ENCODE measurements at places on chromosomes 7 and 10.
A peak's percentile ranks its signal among the peaks of the same experiment; 100 is the strongest.

GRCh38 chr10:102426803-102427287, 5.5 kb downstream of the CUEDC2 start:
- no peak for DNase-seq

GRCh38 chr10:79947787-79948424, 999 bp downstream of the SFTPD start:
- DNase-seq = no peak

DNA sequence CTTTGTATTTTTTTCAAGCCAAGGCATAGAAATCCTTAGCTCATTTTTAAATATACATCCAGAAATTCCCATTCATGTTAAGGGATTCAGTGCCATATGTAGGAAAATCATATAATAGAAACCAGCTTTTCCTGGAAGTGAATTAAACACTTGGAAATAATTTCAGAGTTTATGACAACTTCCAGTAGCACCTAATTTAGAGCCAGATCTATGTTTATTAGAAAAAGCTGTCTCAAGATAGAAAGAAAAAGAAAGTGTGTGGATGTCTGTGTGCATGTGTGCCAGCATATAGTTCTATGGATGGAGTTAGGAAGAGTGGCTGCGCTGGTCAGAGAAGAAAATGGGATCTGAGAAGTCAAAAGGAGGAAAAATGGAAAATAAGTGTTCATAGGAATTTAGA, 225.7 kb downstream of the DGKB start:
- no peak for DNase-seq

DNA sequence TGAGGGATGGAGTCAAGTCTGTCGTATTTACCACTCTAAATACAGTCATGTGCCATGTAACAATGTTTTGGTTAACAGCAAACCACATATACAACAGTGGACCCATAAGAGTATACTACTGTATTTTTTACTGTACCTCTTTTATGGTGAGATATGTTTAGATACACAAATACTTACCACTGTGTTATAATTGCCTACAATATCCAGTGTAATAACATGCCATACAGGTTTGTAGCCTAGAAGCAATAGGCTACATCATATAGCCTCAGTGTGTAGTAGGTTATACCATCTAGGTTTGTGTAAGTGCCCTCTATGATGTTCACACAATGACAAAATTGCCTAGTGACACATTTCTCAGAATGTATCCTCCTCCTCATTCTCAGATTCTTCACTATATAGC, 110.4 kb downstream of the FAM107B start:
- no peak for DNase-seq

GRCh38 chr10:67539312-67539711, 156.7 kb downstream of the CTNNA3 start:
- no peak for DNase-seq

GRCh38 chr10:87635498-87636312, 24.0 kb upstream of the PAPSS2 start:
- DNase-seq = no peak

GRCh38 chr10:117345143-117345542, 30.1 kb downstream of the PDZD8 start:
- no peak for DNase-seq

DNA sequence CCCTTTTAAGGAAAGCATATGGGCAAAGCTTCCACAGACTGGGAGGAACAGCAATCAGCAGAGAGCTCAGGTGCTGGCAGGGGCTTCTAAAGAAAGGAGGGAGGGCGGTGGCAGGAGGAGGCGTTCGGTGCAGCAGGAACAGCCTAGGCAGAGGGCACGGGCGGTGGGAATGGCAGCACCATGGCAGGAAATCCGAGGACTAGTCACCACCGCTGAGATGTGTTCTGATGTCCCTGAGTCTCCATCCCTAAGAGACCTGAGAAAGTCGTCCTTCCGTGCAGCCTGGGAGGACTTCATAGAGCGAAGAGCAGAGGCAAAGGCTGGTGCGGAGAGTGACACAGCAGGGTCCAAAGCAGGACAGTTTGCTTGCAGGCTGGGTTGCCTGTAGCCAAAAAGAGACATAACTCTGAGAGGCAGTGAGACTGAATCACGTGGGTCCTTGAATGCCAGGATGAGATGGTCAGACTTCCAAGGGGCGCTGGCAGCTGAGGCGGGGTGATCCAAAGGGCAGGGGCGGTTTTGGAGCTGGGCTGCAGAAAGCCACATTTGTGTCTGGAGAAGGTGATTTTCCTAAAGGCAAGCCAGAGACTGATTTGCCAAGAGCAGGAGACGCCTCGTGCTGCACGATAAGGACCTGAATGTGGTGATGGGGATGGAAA, 35.8 kb upstream of the GRID1 start:
- no peak for DNase-seq

GRCh38 chr7:36336390-36336789, 53.3 kb upstream of the ANLN start:
- DNase-seq = no peak

- DNase-seq = no peak
Measured at GRCh38 chr7:69996121-69996520, 397.8 kb downstream of the AUTS2 start.

DNA sequence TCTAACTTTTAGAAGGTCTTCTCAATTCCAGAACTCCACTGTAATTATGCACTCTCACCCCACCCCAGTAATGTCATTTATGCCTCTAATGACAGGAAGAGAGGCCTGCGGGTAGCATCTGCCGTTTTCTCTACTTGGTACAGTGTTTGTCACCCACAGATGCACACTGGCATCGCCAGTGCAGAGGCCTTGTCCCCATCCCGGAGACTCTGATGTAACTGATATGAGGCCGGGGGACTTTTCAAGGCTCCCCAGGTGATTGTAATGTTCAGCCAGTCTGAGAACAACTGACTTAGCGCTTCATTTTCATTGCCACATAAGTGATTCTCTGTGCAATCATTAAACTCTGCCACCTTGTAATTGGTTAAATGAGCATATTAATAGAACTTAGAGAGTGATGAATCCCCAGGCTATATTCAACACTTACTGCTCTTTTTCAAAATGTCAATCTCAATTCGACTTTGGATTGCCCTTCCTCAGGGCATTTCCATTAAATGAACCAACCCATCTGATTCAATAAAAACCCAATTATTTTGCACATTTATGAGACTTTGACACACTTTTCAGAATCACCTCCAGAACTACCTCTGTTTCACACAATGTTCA, 113.2 kb downstream of the HERPUD2 start:
- no peak for DNase-seq

DNA sequence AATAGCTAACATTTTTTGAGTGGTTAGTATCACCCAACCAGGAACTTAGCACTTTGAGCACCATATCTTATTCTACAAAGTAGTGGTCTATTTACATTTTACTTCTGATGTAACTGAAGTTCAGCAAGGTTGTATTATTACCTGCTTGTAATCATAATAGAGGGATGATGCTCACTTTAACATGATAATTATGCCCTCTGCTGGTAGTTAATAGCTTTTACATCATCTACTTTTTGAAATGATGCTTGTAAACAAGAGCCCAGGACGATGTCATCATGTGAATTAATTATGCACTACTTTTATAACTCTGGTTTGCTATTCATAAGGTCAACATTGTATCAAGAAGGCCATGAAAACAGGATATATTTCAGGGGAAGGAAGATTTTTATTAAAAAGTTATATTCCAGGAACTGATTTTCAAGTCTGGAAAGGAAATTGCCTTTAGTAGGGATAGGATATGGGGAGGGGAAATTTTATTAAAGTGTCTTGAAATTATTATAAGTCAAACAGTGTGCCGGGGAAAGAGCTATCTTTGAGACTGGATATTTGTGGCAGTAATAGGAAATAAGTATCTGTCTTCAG, 80.3 kb upstream of the SCIN start:
- peak; percentile 54 for DNase-seq

DNA sequence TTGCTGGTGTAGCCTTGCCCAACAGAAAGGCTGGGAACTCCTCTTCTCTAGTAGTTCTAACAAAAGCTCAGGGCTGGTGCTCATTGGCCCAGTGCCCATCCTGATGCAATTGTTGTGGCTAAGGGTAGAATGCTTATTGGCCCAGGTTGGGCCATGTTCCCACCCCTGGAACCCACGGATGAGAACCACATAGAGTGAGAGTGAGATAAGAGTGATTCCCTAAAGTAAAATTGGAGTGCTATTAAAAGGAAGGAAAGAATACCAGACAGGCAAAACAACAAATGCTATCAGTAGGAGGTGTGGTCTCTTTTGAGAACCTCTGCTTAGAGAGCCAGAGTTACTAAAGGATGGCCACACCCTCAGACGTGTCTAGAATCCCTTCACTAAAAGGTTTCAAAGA, 49.2 kb downstream of the LGI1 start:
- DNase-seq = no peak

- DNase-seq = no peak
Measured at GRCh38 chr7:45098983-45099839, 10.4 kb upstream of the NACAD start.

- no peak for DNase-seq
Measured at GRCh38 chr10:10417671-10418070, 600.0 kb upstream of the CELF2 start.

GRCh38 chr7:140197218-140197890, 20.6 kb upstream of the KDM7A start:
- no peak for DNase-seq

DNA sequence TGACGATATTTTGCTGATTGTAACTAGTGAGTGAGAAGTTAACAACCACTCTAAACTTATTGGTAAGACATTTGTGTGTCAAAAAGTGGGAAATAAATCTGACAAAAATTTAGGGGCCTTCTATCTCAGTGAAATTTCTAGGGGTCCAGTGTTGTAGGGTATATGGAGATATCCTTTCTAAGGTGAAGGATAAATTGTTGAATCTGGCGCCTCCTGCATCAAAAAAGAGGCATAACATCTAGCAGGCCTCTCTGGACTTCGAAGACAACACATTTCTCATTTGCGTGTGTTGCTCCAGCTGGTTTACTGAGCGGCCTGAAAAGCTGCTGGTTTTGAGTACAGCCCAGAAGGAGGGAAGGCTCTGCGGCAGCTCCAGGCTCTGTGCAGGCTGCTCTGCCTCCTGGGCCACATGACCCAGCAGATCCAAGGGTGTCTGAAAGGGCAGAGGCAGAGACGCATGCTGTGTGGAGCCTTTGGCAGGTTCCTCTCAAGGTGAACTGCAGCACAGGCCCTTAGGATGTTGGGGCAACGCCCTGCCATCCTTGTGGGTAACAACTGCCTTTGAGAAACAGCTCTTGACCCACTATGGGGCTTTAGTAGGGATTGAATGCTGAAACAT, 72.4 kb downstream of the LMBR1 start:
- DNase-seq = no peak

DNA sequence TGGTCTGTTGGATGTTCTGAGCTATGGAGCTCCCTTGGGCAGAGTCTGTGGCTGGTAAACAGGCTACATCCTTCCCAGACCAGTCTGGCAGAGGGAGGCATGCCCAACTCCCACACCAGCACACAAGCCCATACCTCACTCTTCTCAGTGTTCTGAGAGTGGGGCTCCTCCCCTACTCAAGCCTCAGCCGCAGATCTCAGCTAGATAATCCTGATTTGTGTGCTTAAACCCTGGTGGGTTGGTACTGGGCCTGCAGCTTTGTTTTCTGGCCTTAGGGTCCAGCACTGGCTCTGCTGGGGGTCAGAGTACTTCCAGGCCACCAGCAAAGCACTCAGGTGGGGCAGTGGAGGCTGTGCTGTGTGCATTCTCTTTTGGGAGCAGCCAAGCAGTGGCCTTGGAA, 70.4 kb downstream of the MGAM2 start:
- no peak for DNase-seq

DNA sequence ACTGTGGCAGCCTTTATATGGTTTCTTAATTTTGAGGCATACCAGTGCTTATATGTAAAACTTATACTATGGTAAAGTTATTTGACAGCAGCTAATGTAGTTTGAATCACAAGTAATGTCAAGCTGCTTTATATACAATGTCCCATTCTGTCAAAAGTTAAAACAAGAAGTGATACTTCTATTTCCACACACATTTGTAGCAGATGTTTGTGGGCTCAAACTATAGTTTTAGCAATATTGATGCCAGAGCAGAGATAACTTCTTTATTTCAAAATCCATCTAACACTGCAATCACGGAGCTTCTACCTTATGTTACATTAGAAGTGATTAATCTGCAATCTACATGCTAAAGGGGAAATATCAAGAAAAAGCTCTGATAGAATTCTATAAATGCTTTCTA, 149.6 kb downstream of the ADK start:
- no peak for DNase-seq

GRCh38 chr10:123798856-123799255, 92.8 kb downstream of the CPXM2 start:
- no peak for DNase-seq

DNA sequence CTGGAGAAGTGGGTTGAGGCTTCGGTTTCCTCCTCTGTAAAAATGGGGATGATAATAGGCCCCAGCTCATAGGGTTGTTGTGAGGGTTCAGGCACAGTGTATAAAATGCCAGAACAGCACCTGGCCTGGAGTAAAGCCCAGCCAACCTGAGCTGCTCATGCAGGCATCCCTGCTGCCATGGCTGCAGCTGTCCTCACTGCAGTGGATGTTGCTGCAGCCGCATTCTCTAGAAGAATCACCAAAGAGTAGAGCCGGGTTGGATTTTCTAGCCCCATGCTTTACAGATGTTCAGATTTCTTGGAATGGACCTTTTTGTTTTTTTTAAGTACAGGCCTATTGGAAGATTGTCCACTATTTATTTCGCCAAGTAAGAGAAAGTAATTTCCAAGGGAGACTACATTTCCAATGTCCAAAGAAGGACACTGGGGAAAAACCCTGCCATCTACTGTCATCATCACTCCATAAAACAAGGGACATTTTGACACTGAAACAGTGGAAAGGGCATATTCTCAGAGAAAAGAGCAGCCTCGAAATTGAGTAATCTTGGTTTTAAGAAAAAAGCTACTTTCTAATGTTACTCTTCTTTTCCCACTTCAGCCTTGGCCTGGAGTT, 147.5 kb upstream of the TCF7L2 start:
- no peak for DNase-seq

DNA sequence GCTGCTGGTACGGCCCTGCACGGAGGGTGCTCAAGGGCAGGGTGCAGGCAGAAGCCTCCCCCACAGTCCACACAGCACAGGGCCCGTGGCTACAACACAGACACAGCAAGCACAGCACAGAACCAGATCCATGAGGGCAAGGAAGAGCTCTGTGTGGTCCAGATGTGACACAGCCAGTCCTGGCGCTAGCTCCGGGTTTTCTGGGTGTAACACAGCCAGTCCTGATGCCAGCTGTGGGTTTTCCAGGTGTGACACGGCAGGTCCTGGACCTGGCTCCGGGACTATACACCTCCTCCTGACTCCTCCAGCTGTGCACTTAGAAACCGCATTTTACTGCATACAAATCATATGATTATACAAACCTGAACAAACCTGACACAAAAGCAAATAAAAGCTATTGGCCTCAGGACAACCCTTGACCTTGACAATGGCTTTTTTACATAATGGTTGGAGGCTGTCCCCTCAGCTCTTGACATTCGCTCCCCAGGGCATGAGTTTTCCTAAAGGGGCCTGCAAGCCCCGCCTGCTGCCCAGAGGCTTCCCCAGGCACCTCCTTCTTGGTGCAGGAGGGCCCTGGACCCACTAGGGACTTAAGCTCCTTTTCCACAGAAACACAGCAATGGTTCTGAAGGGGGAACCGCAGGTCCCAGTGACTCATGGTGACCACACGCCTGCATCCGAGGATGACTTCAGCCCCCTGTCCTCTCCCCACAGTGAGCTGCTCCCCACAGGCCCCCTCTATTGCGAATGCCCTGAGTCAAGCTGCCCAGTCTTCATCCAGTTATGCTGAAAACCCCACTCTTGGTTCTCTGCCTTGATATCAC, 209.6 kb downstream of the PTPRN2 start:
- no peak for DNase-seq

GRCh38 chr10:42177077-42177792, 461.1 kb downstream of the ZNF33B start:
- no peak for DNase-seq
